ENCODE measurements at places on chromosomes 3 and 15. TPM values are rescaled to one million over a fixed set of nuclear protein-coding genes. Genes with fewer than 3 reads are reported as not detected.

SHF gene
- total RNA-seq = 16.3 TPM

TM6SF1 gene
- total RNA-seq = 4.5 TPM

FETUB gene
- total RNA-seq = not detected

BFSP2 gene
- total RNA-seq = not detected

BCL6 gene
- total RNA-seq = 42.1 TPM

MYZAP gene
- not detected for total RNA-seq

STAC gene
- not detected for total RNA-seq

DNA sequence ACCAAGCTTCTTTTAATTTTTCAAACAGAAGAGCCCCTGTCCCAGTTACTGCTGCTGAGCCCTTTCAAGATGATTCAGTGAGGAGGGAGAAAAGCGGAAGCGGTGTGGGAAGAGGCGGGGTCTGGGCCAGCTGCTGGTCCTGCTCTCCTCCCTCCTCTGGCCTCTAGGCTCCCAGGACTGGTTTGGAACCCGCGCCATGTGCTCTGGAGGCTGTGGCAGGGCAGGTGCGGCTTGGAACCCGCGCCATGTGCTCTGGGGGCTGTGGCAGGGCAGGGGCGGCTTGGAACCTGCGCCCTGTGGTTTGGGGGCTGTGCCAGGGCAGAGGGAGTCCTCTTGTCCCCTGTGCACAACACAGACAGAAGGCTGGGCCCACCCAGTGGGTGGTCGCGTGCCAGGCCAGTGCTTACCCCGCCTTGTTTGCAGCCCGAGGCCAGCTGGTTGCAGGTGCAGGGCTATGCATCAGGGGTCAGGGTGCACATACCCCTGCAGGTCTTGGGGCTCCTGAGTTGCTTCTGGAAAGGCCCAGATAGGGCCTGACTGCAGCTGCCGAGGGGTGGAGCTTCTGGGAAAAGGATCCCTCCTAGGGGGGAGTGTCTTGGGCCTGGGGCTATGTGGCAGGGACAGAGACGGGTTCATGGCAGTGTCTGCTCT lies 12.2 kb downstream of the ALG1L2 start:
- peaks cover 25% of the 10 kb centered on the region for H3K4me1 ChIP-seq
- H3K27ac ChIP-seq = peak overlapping the region; percentile 75
- peak overlapping the region; percentile 47 for H3K4me3 ChIP-seq
- no peaks in the 10 kb centered on the region for H3K27me3 ChIP-seq
- peak; percentile 34 for DNase-seq

- DNase-seq = no peak
- no peak overlapping the region for H3K4me3 ChIP-seq
- no peaks in the 10 kb centered on the region for H3K36me3 ChIP-seq
- no peak overlapping the region for H3K27ac ChIP-seq
- H3K4me1 ChIP-seq = peaks cover 2% of the 10 kb centered on the region
These were observed 11.8 kb downstream of the CYFIP1 start for GRCh38 chr15:22968366-22968765.

DNA sequence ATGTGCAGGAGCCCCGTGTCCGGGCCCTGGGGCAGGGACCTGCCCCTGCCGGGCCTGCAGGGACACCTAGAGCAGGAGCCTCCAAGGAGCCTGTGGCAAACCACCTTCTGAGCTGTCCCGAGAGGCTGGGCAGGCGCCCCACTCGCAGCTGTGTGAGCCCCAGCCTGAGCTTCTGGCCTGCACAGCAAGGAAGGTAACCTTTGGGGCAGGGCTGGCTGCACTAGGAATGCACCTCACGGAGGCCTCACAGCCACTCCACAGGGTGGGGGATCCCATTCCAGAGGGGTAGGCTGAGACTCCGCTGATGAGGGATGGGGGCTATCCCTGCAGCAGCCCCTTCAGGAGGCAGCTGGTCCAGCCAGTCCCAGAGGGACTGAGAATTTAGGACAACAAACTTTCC lies 68.1 kb downstream of the DNAJB8 start:
- no peaks in the 10 kb centered on the region for H3K4me1 ChIP-seq
- H3K27me3 ChIP-seq = no peaks in the 10 kb centered on the region
- no peak for DNase-seq
- no peak overlapping the region for H3K27ac ChIP-seq
- no peak overlapping the region for H3K4me3 ChIP-seq
- H3K36me3 ChIP-seq = no peaks in the 10 kb centered on the region

- H3K27ac ChIP-seq = no peak overlapping the region
- H3K4me1 ChIP-seq = peaks cover 20% of the 10 kb centered on the region
- no peak for DNase-seq
- no peak overlapping the region for H3K4me3 ChIP-seq
- peaks cover 22% of the 10 kb centered on the region for H3K36me3 ChIP-seq
These were observed 100.0 kb downstream of the PCCB start for GRCh38 chr3:136350132-136350531.

DNA sequence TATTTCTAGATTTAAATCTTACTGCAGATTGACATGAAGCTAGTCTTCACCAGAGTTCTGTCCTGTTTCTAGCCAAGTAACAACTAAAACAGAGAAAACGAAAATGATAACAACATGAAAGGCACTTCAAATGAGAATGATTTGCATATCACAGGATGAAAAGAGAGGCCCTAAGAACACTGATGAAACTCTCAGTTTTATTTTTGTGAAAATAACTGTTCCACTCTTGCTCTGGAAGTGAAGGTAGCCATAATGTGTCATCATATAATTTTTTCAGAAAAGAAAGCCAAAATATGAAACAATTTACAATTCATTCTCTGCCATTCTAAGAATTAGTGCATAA lies 274.4 kb downstream of the ADAMTSL3 start:
- peak overlapping the region; percentile 1 for H3K4me3 ChIP-seq
- peak overlapping the region; percentile 88 for H3K27ac ChIP-seq
- peaks cover 1% of the 10 kb centered on the region for H3K27me3 ChIP-seq
- H3K4me1 ChIP-seq = peaks cover 20% of the 10 kb centered on the region
- no peak for DNase-seq

- DNase-seq = peak; percentile 93
- H3K27me3 ChIP-seq = peaks cover 1% of the 10 kb centered on the region
- H3K27ac ChIP-seq = peak within 1 kb of the TSS; percentile 93
- peak within 1 kb of the TSS; percentile 90 for H3K4me3 ChIP-seq
- H3K36me3 ChIP-seq = peaks cover 22% of the 10 kb centered on the region
- peaks cover 61% of the 10 kb centered on the region for H3K4me1 ChIP-seq
These were observed at the start of gene SEC22C for GRCh38 chr3:42581709-42582473. Gene SEC22C (minus strand): TSS chr3:42581967. CDS start chr3:42569046, 12,921 bp downstream.

DNA sequence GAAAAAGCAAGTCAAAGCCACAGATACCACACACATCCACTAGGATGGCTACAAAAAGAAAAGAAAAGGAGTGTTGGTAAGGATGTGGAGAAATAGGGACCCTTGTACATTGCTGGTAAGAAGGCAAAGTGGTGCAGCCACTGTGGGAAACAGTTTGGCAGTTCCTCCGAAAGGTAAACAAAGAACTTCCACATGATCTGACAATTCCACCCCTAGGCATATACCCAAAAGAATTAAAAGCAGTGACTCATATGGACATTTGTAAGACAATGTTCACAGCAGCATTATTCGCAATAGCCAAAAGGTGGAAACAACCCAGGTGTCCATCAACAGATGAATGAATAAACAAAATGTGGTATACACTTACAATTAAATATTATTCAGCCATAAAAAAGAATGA lies 22.2 kb upstream of the GMPPB start:
- H3K4me3 ChIP-seq = no peak overlapping the region
- H3K36me3 ChIP-seq = peaks cover 13% of the 10 kb centered on the region
- no peaks in the 10 kb centered on the region for H3K27me3 ChIP-seq
- no peak for DNase-seq
- H3K4me1 ChIP-seq = no peaks in the 10 kb centered on the region
- H3K27ac ChIP-seq = no peak overlapping the region

DNA sequence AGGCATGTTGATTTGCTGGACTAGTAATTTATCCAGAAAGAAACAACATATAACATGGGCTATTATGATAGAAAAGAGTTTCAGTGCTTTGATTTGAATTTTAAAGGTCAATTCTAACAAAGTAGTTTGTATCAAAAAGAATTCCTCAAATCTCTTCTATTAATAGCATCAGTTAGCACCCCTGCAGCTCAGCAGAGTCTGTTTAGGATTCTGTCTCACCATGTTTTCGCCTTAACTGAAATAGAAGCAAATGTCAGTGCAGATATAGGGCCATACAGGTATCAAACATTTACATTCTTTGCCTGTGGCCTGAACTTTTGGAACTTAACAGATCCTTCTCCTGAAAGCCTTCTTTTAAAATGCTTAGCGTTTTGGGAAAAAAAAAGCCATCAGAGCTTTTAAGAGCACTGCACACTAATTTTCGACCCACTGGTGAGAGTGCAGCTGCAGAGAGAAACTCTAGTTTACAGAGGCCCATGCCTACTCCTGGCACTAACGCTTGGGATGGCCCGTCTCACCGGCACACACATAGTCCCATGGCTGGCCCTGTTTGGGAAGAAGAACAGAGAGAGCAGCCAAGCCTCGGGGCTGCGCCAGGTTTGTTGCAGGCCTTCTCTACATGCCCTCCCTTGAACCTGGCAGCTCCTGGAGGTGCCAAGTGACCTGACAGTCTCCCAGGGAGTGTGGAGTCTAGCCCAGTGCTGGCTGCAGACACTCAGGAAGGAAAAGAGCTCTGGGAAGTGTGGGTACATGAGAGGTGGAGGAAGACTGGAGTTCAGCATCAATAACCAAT lies 9.9 kb upstream of the PAQR9 start:
- no peak for DNase-seq
- no peak overlapping the region for H3K27ac ChIP-seq
- H3K27me3 ChIP-seq = peaks cover 26% of the 10 kb centered on the region
- H3K36me3 ChIP-seq = no peaks in the 10 kb centered on the region

DNA sequence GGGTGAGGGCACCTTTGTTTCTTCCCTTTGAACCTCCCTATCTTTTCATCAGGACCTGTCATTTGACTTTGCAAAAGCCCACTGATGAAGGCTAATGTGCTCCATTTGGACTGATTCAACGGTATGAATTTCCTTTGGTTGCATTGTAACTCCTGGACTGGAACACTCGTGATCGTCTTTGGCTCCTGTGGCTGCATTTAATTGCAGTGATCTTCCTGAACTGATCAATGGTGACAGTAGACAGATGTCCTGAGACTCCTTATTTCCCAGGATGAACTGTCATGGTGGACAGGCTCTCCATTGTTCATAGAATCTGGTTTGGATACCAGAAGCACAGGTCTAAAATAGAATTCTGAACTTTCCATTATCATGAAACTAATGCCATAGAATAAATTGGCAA lies 224.8 kb upstream of the GAP43 start:
- H3K4me3 ChIP-seq = no peak overlapping the region
- no peaks in the 10 kb centered on the region for H3K4me1 ChIP-seq
- H3K27ac ChIP-seq = no peak overlapping the region
- H3K36me3 ChIP-seq = no peaks in the 10 kb centered on the region
- peaks cover 2% of the 10 kb centered on the region for H3K27me3 ChIP-seq

DNA sequence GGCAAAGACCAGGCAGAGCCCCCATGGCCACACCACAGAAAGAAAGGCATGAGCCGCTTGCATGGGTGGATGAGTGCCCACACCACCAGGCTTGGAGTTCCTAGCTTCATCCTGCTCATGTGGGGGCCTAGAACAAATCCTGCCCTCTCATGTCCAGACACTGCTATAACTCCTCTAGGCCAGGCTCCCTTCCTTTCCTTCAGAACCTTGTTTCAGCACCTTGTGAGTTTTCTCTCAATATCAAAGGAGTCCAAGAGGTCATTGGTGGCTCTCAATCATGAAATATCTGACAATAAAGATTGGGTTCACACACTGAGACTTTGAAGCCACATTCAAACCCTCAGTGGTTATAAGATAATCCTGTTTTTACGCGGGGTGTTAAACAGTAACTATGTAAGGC lies 12.7 kb downstream of the SLC6A20 start:
- no peaks in the 10 kb centered on the region for H3K36me3 ChIP-seq
- DNase-seq = no peak
- H3K27me3 ChIP-seq = peaks cover 32% of the 10 kb centered on the region
- H3K27ac ChIP-seq = no peak overlapping the region

DNA sequence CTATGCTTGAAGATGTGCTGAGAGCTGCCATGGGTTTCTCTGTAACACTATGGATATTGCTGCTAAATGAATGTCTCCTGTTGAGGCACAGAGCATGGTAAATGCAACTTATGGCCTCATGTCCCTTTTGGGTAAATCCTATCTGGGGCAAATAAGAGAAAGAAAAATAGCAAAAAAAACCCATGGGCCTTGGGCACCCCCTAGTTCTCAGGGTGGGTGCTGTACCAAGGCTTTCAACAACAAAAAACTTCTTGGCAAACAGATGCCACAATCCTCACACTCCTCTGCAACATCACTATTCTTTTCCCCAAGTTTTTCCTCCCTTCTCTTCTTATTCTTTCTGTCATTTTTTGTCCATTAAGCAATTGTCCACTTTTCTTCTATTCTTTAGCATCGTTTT lies 340.1 kb upstream of the ROBO2 start:
- H3K36me3 ChIP-seq = no peaks in the 10 kb centered on the region
- no peak overlapping the region for H3K27ac ChIP-seq
- H3K4me1 ChIP-seq = no peaks in the 10 kb centered on the region
- H3K4me3 ChIP-seq = no peak overlapping the region
- H3K27me3 ChIP-seq = no peaks in the 10 kb centered on the region
- DNase-seq = no peak

- DNase-seq = no peak
- peaks cover 8% of the 10 kb centered on the region for H3K27me3 ChIP-seq
- H3K4me3 ChIP-seq = no peak overlapping the region
- no peaks in the 10 kb centered on the region for H3K36me3 ChIP-seq
These were observed 24.8 kb upstream of the ZNF774 start for GRCh38 chr15:90327311-90327710.

DNA sequence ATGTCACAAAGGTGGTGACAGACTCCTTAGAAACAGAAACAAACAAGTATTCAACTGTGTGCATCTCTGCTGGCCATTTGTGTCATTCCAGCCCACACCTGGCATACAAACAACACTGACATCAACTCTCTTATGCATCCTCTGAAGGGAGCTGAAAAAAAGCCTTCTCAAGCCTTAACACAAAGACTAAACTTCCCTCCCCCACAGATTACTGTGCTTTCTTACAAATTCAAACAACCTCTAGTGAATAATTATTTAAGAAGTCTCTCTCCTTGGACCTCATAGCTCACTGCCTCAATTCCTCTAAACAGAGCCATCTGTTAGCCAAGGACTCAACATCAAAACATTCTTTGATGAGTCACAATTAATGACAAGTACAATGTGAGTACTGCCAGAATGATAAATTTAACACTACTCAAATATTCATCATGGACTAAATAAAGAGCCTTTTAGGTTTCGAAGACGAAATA lies 132.1 kb downstream of the WDR76 start:
- no peak overlapping the region for H3K4me3 ChIP-seq
- no peak overlapping the region for H3K27ac ChIP-seq
- no peak for DNase-seq
- no peaks in the 10 kb centered on the region for H3K36me3 ChIP-seq

DNA sequence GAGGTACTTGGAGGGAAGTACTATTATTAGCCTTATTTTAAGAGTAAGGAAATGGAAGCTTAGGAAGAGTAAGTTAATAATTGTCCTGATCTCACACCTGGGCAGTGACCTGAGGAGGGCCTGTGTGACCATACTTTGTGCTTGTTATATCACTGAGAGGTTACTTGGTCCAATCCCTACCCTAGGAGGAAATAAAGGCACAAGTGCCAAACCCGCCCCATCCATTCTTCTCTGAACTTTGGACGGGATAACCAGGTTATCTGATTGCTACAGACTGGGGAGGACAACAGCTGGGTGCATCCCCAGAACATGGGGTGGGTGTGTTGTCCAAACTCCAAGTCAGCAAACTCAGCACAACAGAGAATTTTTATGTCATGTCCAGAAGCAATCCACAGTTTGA lies 77.7 kb upstream of the NR2E3 start:
- H3K36me3 ChIP-seq = no peaks in the 10 kb centered on the region
- no peak for DNase-seq
- no peak overlapping the region for H3K27ac ChIP-seq
- H3K27me3 ChIP-seq = peaks cover 3% of the 10 kb centered on the region
- H3K4me3 ChIP-seq = no peak overlapping the region

All from activated T-helper 1 cell treated with anti-CD3 and anti-CD28 coated beads, Interleukin-12 subunit alpha, Interleukin-12 subunit beta, Interleukin-2, Interleukin-4 antibody, amounts not matched to agents 30 ng/mL and 10 ng/mL and 1 ng/mL, durations not matched to agents 14 hours and 24 hours and 36 hours (primary cell).